IPS DF 6.9 (cell line): ENCODE measurements at places on chromosomes 11 and 22.

DNA sequence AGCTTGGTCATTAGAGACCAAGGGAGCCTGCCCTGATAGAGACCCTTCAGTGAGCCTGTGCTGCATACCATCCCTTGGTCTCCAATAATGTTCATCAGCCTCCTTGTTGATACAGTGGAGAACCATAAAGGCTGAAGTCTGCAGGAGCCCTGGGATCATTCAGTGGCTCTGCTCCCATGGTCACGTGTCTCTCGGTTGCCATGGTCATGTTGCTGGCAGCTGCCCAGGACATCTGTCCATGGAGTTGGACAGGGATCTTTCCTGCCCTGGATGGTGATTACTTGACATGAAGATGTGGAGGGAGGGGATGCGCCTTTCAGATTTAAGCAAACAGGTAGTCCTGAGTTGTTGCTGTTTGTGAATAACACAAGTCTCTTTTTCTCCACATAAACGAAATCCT, 38.2 kb downstream of the CYB5R2 start:
- no peak for DNase-seq
- H3K27ac ChIP-seq: no peak overlapping the region
- H3K4me1 ChIP-seq: no peaks in the 10 kb centered on the region
- H3K36me3 ChIP-seq: no peaks in the 10 kb centered on the region
- no peaks in the 10 kb centered on the region for H3K27me3 ChIP-seq
- H3K4me3 ChIP-seq: no peak overlapping the region

GRCh38 chr22:16963189-16963945, 44.7 kb downstream of the GAB4 start:
- H3K36me3 ChIP-seq: no peaks in the 10 kb centered on the region
- no peaks in the 10 kb centered on the region for H3K4me1 ChIP-seq
- no peak overlapping the region for H3K4me3 ChIP-seq
- DNase-seq: no peak
- H3K27me3 ChIP-seq: no peaks in the 10 kb centered on the region

GRCh38 chr11:210122-210802, 2.8 kb downstream of the RIC8A start:
- H3K27me3 ChIP-seq: no peaks in the 10 kb centered on the region
- H3K36me3 ChIP-seq: peaks cover 27% of the 10 kb centered on the region; the same call in 1 of the 2 replicates
- no peak overlapping the region for H3K4me3 ChIP-seq
- no peak overlapping the region for H3K27ac ChIP-seq

GRCh38 chr11:60988658-60989057, 17.2 kb downstream of the CD6 start:
- H3K4me1 ChIP-seq: no peaks in the 10 kb centered on the region
- H3K4me3 ChIP-seq: no peak overlapping the region
- H3K36me3 ChIP-seq: no peaks in the 10 kb centered on the region
- no peak overlapping the region for H3K27ac ChIP-seq

DNA sequence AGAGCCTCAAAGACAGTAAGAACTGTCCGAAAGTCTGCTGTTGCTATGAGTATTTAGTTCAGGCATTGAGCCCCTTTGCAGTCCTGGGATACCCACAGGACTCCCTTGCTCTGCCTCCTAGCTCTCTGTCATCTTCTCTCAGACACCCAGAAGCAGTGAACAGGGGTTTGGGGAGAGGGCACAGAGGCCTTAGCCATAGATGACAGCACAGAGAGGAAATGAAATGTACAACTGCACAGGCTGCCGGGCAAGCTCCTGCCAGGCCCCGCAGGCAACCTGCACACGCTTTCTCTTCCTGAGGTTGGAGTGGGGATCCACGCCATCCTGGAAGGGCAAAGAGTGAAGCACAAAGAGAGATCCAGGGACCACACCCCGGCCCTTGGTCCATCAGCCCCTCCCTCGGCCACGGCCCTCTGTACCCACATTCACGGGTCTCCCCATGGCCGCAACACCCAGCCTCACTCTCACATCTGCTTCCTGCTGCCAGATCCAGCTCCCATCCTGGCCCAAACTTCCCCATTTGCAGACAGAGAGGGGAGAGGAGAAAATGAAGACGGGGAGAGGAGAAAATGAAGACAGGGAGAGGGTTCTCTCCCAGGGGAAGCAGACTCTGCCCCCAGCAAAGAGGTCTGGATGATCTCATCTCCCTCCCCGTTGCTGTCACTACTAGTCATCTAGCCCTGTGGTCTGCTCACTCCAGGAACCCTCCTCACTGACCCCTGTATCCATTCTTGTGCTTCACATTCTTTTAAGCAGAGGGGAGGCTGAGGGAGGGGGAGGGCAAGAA, 40.7 kb downstream of the CD6 start:
- no peak overlapping the region for H3K27ac ChIP-seq
- H3K36me3 ChIP-seq: no peaks in the 10 kb centered on the region
- H3K4me1 ChIP-seq: peaks cover 7% of the 10 kb centered on the region
- H3K27me3 ChIP-seq: peaks cover 33% of the 10 kb centered on the region
- no peak overlapping the region for H3K4me3 ChIP-seq

DNA sequence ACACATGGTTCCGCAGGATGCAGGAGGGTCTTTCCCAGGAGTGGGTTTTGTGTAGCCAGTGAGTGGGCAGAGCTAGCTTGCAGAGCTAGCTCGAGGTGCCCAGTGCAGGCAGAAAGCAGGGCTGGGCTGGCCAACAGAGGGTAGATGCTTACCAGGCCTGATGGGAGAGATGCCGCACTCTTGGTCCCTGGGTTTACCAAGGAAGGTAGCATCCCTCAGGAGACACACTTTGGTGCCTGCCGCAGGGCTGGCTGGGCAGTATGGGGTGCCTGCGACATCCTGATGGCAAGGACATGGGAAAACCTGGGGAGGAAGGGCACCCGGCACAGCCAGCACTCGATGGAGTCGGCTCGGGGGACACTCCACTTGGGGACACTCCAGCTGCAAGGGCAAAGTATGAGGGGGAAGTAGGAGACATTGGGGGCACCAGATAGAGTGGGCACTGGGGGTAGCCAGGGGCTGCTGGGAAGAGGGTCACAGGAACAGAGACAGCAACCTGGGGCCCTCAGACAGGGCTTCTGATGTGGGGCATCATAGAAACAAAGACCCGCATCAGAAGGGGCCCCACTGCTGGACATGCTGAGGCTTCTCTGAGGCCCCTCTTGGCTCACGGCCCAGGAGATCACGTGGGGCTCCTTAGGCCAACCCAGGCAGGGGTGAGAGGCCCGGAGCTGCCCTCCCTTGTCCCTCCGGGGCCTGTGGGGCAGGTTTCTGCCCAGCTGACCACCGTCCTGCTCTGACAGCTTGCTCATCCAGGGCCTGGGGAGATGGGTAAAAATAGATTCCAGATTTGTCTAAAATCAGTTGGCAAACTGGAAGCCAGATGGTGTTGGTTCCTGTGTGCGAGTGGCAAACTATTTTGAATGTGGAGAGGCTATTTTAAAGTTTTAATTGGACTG, 89.8 kb downstream of the MORC2 start:
- H3K27me3 ChIP-seq: no peaks in the 10 kb centered on the region
- no peak overlapping the region for H3K4me3 ChIP-seq
- DNase-seq: no peak
- H3K36me3 ChIP-seq: no peaks in the 10 kb centered on the region
- H3K4me1 ChIP-seq: no peaks in the 10 kb centered on the region
- H3K27ac ChIP-seq: no peak overlapping the region

DNA sequence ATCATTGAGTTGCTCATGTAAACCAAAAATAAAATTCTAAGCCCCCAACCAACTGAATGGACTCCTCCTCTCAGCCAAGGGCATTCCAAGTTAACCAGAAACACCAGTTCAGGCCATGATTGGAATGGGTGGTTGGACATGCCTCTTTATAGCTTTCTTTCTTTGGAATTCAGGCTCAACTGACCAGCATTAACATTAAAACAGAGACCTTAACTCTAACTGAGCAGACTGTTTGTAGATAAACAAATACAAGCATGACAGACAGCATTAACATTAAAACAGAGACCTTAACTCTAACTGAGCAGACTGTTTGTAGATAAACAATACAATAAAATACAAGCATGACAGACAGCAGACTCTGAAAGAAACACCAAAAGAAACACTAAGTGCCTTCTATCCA, 278.2 kb downstream of the DLG2 start:
- no peak for DNase-seq
- no peak overlapping the region for H3K27ac ChIP-seq
- no peaks in the 10 kb centered on the region for H3K27me3 ChIP-seq
- no peaks in the 10 kb centered on the region for H3K36me3 ChIP-seq
- H3K4me1 ChIP-seq: no peaks in the 10 kb centered on the region
